ENCODE measurements at places on chromosomes 3 and 15.
A peak's percentile ranks its signal among the peaks of the same experiment; 100 is the strongest.

DNA sequence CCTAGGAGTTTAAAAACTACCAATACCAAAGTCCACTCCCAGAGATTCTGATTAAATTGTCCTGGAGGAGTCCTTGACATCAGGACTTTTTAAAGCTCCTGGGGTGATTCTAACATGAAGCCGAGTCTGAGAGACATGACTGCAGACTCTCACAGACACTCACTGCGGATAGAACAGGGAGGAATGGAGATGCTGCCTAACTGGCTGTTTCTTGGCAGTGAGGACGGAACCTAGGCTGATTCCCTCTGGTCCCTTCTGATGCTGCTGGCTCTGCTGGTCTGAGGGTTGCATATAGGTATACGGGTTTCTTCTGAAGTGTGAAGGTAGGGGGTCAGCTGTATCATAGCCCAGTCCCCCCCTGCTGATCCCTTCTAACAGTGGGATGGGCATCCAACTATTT, 1.3 kb upstream of the HRG start:
- DNase-seq: no peak

GRCh38 chr3:126312341-126312740, 44.9 kb downstream of the KLF15 start:
- DNase-seq: no peak

DNA sequence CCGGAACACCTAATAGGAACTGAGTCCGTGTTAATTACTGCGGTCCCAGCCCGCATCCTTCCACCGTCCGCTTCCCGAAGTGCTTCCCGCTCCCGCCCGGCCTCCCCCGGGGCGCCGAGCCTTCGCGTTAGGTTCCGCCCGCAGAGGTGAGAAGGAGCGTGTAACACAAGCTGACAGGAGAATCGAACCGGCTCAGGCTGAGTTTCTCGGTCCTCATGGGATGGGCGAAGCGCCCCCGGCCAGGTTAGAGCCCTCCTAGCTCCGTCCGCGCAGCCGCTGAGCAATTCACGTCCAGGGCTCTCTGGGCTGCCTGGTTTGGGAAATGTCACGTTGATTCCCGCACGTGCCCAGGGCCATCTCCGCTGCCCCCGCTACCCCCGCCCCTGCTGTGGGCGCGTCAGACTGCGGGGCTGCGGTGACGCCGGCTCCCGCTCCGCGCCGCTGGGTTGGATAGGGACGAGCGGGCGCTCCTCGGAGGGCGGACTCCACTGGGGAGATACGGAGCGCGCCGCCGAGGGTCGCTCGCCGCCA, 954 bp downstream of the CLDN11 start:
- DNase-seq: no peak

GRCh38 chr3:39358333-39358732, 24.8 kb upstream of the SLC25A38 start:
- DNase-seq: no peak

- no peak for DNase-seq
These were observed 353.0 kb downstream of the MAGI1 start for GRCh38 chr3:65685621-65686235.

- no peak for DNase-seq
These were observed 11.9 kb downstream of the GPR176 start for GRCh38 chr15:39908186-39908585.

GRCh38 chr3:158160958-158161357, 51.1 kb downstream of the RSRC1 start:
- no peak for DNase-seq

DNA sequence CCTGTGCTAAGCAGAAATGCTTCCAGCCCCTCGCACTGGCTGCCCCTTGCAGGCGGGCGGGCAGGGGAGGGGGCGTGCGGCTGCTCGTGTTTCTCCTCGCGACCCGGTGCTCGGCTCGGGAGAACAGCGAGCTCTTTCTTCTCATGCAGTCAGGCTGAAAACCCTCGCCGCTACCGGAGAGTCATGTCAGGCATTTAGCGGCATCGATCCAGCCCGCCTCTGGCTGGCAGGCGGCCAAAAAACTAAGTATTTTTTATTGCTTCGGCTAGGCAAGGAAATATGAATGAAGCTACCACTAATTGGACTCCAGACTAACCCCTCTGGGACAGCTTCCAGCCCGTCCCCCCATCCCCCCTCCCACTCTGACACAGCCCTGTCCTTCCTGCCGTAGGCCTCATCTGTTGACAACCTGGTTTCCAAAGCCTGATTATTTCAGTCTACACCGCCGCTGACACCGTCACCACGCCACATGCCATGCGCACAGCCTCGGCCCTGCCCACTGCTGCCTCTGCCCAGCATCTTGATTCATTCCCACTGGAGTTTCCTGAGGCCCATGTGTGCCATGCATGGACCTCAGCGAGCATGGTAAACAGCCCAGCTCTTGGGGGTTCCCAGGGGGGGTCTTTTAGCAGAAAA, 35.3 kb downstream of the TLE3 start:
- DNase-seq: peak; percentile 73

DNA sequence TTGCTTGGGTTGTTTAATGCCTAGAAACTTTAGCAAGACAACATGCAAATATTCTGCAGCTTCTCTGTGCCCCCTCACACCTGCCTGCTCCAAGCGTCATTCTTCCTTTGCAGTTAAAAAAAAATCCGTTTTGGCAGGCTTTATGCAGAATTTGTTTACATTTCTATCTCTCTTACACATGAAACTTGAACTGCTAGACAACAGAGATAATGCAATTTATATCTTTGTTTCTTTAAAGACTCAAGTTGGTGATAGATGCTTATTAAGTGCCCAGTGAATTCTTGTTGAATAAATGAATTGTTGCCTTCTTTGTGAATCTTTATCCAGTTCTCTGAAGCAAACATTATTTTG, 53.2 kb downstream of the CHST2 start:
- DNase-seq: no peak

DNA sequence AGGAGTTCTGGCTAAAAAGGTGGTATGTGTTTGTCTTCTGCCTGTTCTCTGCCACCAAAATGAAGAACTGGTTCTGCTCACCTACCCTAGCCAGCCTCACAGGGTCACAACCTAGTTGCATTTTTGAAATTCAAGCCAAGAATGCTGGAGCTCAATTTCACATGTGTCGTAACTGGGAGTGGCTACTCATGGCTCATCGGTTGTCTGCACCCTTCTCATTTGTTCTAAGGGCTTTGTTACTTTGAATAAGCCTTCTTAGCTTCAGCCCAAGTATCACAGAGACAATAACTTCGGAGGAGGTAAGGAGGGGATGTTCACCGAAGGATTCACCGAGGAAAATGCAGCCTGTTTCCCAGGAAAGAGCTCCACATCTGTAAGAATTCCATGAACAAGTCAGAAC, 134.3 kb upstream of the RARB start:
- DNase-seq: no peak

GRCh38 chr3:87069971-87070370, 79.0 kb upstream of the VGLL3 start:
- DNase-seq: no peak

DNA sequence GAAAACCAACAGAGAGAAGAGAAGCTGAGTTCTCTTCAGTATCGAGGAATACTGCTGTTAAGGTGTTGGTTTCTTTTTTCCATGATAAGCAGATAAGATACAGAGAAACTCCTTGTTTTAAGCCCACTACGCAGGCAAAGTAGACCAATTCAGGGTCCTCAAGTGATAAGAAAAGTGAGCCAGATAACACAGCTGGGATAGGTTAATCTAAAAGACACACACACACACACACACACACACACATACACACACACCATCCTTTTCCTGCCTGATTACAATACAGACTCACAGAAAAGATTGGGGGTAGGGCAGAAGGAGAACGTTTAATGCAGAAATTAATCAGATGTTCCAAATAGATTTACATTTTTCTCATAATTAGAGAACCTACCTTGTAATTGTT, 6.5 kb upstream of the PHLDB2 start:
- DNase-seq: no peak

DNA sequence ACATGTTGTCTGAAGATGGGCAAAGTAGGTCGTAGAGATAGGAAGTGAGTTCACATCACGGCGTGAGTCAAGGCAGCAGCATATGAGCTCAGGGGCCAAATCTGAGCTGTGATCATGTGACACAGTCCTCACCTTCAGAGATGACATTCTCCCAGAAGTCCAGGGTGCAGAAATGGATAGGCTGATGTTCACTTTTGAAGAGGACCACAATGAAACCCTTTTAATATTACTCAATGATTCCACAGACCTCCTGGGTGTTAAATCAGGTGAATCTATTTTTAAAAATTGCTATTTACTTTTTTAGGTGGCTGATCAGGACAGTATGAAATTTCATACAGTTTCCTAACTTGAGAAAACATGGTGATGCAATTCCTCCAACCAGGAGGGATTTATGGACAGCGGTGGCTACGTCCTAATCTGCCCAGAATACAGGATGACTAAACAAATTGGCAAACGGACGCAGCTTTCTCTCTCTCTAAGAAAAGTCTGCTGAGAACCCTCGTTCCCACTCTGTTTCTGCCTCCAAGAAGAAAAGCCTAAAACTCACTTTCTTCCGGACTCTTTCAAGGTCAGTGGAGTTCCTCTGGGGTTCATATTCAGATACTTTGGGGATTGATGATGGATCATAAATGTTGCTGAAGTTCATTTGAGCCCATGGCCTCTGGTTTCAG, 34.4 kb downstream of the B3GNT5 start:
- DNase-seq: no peak

- no peak for DNase-seq
These were observed 93.6 kb downstream of the PLCL2 start for GRCh38 chr3:16978234-16978920.

DNA sequence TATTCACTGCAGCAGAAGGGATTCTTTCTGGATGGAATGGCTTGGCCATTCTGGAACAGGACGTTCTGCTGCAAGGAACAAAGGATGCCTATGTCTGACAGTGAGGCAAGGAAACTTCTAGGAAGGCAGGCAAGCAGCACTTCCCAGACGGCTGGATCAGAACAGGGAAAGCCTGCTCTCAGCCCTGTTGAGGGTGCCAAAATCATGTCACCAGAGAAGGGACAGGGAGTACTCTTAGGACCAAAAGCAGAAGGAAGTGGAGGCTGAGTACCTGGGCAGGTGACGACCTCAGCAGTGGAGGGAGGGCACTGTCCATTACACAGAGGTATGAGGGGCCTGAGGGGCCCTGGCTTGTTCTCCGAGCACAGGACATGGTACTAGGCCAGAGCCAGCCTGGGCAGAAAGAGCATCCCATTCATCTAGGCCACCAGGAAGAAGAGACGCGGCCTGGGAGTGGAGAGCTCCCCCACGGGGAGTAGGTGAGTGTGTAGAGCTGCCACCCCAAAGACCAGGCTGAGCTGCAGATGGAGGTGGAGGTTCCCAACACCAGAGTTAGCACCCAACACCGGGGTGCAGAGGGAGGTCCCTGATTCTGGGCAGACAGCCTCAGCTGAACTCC, 9.6 kb downstream of the KLF15 start:
- no peak for DNase-seq

GRCh38 chr3:108289159-108289558, 7.2 kb upstream of the HHLA2 start:
- DNase-seq: no peak

DNA sequence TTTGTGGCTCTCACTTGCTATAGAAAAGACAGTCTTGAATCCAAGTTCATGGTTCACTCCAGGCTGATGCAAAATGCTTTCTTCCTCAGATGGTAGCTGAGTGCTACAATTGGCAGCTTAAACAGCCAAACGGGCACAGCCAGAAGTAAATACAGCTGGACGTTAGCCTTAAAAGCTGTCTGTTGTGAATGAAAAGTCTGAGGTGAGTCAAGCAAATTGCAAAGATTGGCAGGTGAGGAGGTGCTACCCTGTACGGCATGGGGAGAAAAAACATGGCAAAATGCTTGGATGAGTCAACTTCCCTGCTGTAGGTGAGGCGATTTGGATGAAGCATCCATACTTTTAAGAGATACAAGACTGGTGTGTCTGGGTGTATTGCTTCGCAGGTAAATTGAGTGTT, 40.5 kb downstream of the IL5RA start:
- DNase-seq: no peak

GRCh38 chr3:11699083-11699427, 55.3 kb upstream of the VGLL4 start:
- DNase-seq: no peak

GRCh38 chr3:198043119-198043518, 83.1 kb downstream of the LMLN start:
- no peak for DNase-seq

GRCh38 chr3:128524374-128525299, 31.6 kb upstream of the GATA2 start:
- no peak for DNase-seq

DNA sequence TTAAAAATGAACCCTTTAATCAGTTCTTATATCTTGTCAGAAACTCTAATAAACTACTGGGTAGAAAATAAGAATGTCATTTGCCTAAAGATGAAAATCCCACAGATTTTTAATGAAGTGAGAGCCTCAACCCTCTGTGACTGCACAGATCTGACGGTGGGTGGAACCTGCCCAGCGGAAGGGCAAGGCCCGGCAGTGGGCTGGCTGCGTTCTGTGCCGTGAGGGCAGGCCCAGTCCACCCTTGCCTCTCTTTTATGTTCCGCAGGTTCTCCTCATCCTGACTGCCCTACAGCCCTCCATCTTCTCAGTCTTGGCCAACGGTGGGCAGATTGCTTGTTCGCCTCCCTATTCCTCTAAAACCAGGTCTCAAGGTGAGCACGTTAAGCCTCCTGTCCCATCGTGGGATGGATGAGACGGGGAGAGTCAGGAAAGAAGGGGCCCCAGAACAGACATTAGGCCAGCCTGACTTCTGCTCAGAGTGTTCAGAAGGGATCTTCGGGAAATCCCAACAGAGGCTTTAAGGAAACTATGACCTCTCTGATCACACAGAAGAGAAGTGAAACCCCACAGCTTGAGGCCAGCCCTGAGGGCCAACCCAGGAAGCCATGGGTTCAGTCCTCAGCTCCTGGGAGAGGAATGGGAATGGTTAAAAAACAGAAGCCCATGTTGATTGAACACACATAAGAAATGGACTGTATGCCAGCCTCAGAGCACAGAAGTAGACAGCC, 16.0 kb downstream of the SLC51A start:
- DNase-seq: no peak

DNA sequence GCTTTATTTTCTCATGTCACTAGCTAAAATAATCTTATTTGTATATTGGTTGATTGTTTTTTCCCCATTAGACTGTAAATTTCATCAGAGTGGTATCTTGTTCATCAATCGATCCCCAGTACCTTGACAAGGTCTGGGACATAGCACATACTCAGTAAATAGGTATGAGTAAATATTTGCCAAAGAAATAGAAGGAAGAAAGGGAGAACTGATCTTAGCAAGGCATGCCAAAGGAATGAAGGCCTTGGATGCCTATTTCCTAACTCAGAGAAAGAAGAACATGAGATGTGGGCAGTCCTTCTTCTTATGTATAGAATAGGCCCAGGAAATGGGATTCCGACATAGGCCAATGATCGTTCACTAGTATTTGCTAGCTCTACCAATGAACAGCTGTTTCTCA, 54.7 kb downstream of the ISL2 start:
- DNase-seq: no peak

GRCh38 chr3:111989061-111989678, 9.6 kb upstream of the TAGLN3 start:
- peak; percentile 46 for DNase-seq

GRCh38 chr3:180802837-180803236, 109.6 kb upstream of the FXR1 start:
- DNase-seq: peak; percentile 51
